ENCODE measurements at places on chromosomes 16 and 17.

- no peak for DNase-seq
Observed at GRCh38 chr16:19808061-19808641, 76.5 kb downstream of the GPRC5B start.

DNA sequence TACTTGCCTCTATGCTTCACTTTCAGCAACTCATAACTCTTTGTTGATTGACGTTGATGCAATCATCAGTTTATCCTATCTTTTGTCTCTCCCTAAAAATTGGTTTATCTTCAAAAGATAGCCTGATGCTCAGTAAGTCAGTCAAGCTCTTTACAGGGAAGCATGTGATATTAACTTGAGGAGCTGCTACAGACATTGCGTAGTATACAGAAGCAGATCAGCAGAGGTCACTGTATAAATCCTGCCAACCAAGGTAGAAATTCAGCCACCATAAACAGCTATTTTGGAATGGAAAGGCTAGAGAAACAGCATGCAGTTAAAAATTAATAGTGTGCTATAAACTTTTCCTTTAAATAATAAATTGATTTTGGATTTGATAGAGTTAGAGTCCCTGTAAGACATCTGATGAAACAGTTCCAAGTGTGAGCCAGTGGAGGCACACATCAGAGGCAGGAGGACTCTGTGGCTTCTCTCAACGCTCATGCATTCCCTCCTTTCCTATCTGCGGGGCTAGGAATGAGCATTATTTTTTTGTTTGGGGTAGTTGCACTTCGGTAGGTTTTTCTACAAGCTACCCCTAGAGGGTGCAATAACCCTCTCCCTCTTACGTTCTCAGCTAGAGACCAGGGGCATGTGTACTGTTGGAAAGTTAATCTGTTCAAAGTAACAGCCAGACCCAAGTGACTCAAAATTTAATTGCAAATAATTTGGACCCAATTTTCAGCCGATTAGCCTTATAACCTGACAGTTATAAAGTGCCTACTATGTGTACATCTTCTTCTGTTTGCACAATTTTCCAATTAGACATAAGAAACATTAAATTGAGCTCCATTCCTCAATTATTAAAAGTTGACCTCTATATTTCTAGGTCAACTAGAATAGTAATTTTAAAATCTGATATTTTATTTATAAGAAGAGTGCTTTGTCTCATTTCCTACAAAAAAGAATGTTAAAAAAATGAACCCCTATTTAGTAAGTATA lies 647.7 kb upstream of the SOX9 start:
- peak; percentile 22 for DNase-seq

GRCh38 chr16:62156971-62157370 lies 120.7 kb upstream of the CDH8 start:
- DNase-seq: no peak

GRCh38 chr16:58821886-58822285 lies 87.8 kb upstream of the GOT2 start:
- no peak for DNase-seq

DNA sequence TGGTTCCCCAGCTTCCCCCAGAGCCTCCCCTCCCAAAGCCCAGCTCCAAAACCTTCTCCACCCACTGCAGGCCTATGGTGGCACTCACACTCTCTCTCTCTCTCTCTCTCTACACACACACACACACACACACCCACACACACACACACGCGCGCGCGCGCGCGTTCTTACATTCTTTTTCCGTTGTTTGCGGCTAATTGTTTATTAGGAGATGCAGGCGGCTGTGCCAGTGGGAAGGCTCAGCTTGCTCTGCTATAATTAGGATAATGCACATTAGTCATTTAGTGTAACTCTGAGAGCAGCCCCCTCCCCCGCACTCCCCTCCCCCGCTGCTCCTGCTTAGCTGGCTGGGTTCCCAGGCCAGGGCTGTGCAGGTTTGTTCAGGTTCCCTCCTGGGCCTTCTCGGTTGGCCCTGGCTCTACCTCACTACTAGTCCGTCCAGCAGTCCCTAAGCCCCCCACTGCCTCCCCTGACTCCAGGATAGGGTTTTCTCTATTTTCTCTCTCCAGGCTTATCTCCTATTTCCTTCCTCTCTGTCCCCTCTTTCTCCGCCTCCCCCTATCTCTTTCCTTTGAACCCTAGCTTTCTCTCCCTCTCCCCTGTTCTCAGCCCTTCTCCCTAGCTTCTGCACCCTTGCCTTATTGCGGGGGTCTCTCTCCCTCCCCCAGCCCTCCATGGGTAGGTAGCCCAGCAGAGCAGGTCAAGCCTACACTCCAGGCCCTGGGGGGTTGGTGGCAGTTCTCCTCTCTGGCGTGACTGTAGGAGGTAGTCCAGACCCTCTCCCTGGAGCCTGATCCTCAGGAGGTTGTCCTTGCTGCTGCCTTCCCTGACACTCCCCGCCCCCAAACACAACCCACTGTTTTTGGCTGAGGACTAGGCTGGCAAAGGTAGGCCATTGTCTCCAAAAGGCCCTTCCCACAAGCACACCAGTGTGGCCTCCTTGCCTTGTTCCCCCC lies 34.0 kb downstream of the TMEM132E start:
- no peak for DNase-seq

- no peak for DNase-seq
Observed at GRCh38 chr17:49992191-49992932, 2.7 kb downstream of the DLX3 start.

- DNase-seq: no peak
Observed at GRCh38 chr17:37833237-37833859, 88.5 kb upstream of the HNF1B start.

- no peak for DNase-seq
Observed at GRCh38 chr17:39759204-39759603, 21.5 kb downstream of the GRB7 start.

- no peak for DNase-seq
Observed at GRCh38 chr17:74227271-74228080, 14.1 kb downstream of the TTYH2 start.

DNA sequence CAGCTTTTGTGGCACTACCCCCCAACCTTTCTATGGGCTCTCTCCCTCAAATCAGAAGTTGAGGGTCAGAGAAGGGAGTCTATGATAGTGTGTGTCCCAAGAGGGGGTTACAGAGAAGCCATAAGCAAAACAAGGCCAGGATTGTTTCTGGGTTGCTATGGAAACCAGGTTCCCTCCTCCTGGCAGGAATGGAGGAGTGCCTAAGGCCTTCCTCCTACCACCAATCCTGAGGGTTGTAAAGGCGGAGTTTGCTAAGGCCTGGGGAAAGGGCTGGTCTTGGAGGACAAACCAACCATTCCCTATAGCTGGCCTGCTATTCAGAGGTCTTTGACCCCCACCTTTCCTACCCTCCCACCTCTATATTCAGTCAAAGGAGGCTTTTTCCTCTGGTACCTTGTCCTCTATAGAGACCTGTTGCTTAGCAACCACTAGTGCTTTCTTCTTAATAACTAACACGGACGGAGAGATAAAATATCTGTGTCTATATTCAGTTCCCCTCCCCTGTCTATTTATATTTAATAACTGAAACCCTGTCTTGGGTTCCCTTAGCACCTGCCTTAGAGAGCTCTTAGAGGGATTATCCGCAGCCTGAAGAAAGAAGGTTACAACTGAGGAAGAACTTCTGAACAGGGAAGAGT lies 43.4 kb downstream of the NEUROD2 start:
- no peak for DNase-seq
